ENCODE measurements at places on chromosomes 7 and 10.

GRCh38 chr10:60341969-60342368 is 47.7 kb downstream of the ANK3 start:
- DNase-seq: no peak

DNA sequence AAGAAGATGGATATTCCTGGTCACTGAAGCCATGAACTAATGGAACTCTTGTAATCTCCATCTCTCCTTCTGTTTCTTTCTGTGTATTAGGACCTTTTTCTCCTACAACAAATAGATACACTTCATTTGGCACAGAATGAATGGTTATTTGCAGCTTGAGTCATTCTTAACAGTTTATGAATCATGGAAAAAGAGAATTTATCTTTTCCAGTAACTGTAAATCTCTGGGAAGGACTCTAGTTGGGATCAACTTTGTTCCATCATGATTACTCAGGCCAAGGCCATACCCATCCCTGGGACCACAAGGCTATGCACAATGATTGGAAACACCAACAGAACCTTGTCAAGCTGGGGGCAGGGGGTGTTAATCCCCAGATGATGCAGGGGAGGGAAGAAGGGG is 36.1 kb upstream of the MDFIC start:
- DNase-seq: no peak

GRCh38 chr7:38506756-38507155 is 124.4 kb downstream of the AMPH start:
- no peak for DNase-seq

- peak; percentile 64 for DNase-seq
Observed at GRCh38 chr10:124092250-124092859, 1.0 kb downstream of the CHST15 start.

GRCh38 chr10:45655219-45655618 is 17.4 kb downstream of the ZFAND4 start:
- no peak for DNase-seq

DNA sequence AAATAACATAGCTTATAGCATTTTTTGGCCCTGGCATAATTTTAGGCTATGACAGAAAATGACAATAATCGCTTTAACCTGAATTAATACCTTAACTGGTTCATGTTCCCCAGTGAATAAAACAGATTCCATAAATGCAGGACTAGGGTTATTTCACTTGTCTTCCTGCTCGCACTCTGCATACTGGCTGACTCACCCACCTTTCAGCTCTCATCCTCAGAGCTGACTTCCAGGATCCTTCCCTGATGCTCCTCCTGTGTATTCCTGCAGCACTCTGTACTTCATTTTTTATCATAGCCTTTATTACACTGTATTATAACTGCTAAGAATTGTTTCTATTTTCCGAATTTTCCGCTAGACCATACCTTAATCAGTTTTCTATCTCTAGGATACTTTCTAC is 123.7 kb downstream of the AVL9 start:
- no peak for DNase-seq

GRCh38 chr7:54252256-54253035 is 289.7 kb upstream of the VSTM2A start:
- no peak for DNase-seq

- DNase-seq: peak; percentile 52
Observed at GRCh38 chr10:45470098-45471012, 96.3 kb downstream of the ALOX5 start.

GRCh38 chr7:45670227-45670626 is 96.1 kb downstream of the ADCY1 start:
- no peak for DNase-seq

- no peak for DNase-seq
Observed at GRCh38 chr10:86024281-86025041, 342.1 kb downstream of the GRID1 start.

GRCh38 chr7:68009716-68010115 is 1013.1 kb downstream of the TYW1 start:
- no peak for DNase-seq

DNA sequence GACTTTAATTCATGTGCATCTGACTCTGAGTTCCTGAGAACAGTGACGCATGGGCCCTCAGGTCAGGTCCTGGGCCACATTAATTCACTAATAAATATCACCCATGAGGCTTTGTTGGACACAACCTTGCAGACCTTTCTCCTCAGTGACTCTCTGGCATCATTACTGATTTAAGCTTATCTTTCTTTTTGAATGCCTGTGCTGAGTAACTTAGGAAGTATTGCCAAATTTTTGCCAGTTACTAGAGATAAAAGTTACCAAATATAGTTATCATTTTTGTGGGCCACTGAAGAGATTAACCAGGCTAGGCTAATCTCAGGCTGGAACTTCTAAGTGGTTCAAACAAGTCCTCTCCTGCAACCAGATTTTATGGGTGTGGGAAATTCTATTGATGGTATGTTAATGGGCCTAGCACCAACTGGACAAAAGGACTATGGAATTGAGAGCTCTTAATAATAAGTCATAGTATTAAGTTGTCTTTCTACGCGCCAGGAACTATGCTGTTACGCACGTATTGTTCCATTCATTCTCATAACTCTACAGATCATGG is 28.8 kb upstream of the PRTFDC1 start:
- no peak for DNase-seq

DNA sequence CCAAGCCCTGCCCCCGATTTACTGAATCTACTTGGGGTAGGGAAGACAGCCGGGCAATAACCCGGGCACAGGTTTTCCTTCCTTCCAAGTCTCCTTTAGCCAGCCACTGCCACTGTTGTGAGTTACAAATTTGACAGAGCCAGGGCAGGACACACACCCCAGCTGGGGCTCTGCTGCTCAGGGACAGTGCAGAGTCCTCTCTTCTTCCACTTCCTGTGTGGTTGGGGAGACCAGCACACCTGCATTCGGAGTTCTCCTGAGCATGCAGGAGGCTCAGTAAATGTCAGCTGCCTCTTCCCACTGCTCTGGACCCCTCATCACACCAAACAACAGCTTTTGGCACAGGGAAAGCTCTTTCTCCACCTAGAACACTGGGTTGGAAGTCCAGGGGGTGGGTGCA is 21.3 kb downstream of the CHST15 start:
- DNase-seq: no peak

- DNase-seq: peak; percentile 17
Observed at GRCh38 chr10:110609605-110610004, 34.5 kb upstream of the RBM20 start.

DNA sequence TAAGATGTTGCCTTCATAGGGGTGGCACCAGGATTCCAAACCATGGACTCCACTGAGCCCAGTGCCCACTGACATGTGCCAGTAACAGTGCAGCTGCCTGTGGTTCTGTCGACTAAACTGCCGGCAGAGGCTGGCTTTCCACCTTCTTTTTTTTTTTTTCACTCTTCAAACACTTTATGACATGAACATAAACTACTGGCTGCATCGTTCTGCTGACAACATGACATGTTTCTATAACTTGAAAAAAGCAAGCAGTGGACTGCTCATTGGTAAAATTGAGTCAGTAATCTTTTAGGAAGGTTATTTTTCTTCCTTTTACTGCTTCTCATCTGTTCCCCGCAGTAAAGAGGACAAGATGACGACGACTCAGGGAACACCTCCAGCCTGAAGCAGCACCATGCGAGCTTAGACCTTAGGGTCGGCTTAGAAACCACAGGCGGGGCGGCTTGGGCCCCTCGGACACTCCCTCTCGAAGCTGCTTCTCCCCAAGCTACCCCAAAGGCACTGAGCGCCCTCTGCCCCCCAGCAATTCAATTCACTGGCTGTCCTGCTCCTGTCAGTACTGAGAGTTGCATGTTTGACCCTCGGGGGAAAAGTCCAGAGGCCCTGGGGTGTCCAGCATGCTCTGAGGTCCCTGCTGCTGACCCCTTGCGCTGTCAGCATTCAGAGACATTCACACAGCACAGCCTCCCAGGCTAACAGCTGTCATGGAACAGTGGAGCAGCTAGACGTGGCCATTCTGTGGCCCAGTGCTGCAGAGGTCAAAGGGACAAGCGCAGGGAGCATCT is 112.5 kb downstream of the EGFR start:
- no peak for DNase-seq
